ENCODE measurements at places on chromosomes 12 and 14.

GRCh38 chr12:229441-230191 is 15.7 kb upstream of the SLC6A12 start:
- DNase-seq: no peak

GRCh38 chr14:72573725-72574417 is 320.0 kb downstream of the DPF3 start:
- no peak for DNase-seq

- DNase-seq: no peak
Measured at GRCh38 chr12:68641138-68641537, 30.4 kb downstream of the RAP1B start.

DNA sequence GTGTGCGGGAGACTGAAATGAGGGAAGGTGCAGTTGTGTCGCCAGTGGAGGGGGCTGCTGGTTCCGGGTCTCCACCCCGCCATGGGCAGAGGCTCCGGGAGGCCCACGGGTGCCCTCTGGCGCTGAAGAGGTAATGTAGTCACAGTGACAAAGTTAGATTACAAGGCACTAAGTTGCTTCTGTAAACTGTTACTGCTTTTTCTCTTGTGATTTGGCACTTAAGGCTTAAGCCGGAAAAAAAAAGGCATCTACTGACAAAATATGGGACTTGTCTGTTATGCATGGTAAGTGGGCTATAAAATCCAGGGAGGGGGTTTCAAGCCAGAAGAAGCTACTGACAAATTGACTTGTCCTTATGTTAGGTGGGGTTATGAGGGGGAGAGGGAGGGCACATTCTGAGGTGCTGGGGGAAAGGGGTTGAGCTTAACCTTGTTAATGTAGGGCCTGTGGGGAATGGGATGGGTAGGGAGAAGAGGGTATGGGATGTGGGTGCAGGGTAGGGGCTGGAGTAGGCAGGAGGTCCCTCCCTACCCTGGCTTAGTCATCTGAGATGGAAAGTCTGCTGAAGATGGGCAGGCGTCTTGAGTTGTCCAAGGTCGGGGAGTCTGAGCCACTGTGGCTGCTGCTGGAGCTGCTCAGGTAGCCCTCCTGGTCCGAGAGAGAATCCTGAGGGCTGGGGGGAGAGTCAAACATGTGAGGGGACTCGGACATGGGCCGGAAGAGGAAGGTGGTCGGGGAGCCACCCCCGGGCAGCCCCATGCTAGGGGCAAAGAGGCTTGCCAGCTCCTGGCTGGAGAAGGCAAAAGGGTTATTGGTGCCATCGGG is 3.7 kb downstream of the ZFP36L1 start:
- peak; percentile 77 for DNase-seq

DNA sequence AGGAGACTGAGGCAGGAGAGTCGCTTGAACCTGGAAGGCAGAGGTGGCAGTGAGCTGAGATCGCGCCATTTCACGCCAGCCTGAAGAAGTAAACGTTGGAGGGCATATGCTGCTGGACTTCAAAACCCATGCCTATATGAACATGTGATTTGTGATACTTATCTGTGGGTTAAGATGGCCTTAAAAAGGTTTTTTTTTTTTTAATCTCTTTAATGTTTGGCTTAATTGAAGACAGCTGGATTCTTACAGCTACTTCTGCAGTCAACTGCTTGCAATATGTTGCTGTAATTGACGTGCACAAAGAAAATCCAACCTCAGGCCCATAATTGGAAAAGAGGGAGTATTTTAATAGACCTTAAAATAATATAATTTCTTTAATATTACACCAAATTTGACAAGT is 1.5 kb upstream of the B3GNT4 start:
- no peak for DNase-seq

- no peak for DNase-seq
Measured at GRCh38 chr14:69190191-69190590, 1.1 kb upstream of the EXD2 start.

GRCh38 chr12:55723516-55724225 is 3.5 kb downstream of the RDH5 start:
- DNase-seq: no peak

- DNase-seq: peak; percentile 41
Measured at GRCh38 chr14:66483322-66483721, 2.8 kb upstream of the CCDC196 start.

GRCh38 chr12:32302218-32303173 is 96.9 kb upstream of the FGD4 start:
- peak; percentile 46 for DNase-seq

- no peak for DNase-seq
Measured at GRCh38 chr12:122738571-122738970, 7.9 kb upstream of the HCAR1 start.

DNA sequence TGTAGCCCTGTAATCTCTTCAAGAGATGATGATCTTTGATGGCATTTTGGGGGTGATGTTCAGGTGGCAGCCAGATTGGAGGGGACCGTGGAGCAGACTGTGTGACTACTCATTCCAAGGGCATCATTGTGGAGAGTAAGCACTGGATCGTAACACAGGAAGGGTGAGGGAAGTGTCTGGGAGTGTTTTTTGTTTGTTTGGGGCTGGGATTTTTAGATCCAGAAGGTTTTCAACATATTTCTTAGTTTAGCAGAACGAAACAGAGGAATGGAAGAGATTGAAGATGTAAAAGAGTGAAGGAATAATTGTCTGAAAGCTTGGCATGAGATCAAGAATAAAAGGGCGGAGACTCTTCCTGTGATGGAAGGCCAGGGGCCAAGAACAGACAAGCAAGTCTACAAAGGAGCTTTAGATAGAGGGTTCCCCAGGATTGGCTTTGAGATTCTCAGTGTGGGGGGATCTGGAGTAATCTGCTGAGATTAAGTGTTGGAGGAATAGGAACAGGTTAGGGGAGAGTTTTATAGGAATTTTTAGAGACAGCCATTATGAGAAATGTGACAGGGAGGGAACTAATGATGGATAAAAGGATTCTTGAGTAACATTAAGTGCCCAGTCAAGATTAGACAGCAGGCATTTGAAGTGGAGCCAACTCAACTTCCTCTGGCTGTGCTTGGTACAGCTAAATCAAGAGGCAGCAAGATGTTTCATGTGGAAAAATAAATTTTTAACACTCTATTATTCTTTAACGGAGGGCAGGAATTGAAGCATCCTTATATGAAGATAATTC is 79.7 kb upstream of the REP15 start:
- DNase-seq: peak; percentile 56

- no peak for DNase-seq
Measured at GRCh38 chr12:103547376-103547775, 39.7 kb upstream of the STAB2 start.

DNA sequence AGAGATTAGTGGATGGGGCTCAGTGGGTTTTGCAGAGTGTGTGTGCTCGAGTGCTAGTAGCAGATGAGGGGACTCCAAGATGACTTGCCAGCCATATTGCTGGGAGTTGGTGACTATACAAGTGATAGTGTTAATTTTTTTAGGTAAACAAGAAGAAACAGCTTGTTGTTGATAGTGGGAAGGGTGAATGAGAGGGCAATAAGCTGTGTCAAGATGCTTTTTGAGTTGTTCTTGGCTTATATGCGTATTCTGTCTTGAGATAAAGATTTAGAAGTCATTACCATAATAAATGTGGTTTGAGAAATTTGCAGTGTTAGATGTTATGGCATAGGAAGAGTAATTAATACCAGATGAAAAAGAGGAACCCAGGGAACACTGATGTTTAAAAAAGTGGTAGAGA is 75.3 kb downstream of the RCOR1 start:
- no peak for DNase-seq

DNA sequence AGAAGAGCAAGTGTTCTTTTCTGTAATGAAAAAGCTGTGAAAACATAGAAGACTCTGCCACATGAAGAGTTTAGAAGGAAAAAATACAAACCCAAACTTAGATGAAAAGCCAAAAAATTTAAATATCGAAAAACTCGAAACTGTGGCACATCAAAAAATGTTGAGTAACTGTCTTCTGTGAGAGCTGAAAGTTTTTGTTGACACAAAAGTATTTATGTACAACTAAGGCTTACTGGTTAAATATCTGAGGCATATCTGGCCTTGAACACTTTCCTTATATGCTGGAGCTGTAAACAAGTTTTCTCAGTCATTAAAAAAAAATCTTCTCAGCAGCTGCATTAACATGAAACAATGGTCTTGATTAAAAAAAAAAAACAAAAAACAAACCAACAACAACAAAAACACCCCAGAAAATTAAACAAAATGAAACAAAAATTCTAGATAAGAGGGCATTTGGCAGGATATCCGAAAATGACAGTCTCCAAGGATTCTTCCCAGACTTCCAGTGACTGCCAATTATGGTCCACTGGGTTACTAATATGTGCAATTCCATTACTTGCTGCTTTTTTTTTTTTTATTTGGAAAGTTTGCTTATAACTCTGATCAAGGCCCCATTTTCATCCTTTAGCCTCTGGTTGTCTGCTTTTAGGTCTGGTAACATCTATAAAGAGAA is 84.7 kb upstream of the PAWR start:
- no peak for DNase-seq

DNA sequence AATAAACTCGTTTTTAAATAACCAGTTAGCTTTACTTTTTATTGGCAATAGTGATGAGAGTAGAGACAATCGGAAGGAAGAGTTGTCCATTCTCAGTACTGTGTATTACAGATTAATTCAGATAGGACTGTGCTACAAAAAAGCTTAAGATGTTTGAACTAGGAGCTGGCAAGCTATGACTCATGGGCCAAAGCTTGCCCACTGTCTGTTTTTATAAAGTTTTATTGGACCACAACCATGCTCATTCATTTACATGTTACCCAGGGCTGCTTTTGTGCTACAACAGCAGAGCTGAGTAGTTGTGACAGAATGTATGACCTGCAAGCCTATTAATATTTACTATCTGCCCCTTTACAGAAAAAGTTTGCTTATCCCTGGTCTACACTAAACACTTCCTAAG is 19.4 kb downstream of the GNS start:
- DNase-seq: no peak

DNA sequence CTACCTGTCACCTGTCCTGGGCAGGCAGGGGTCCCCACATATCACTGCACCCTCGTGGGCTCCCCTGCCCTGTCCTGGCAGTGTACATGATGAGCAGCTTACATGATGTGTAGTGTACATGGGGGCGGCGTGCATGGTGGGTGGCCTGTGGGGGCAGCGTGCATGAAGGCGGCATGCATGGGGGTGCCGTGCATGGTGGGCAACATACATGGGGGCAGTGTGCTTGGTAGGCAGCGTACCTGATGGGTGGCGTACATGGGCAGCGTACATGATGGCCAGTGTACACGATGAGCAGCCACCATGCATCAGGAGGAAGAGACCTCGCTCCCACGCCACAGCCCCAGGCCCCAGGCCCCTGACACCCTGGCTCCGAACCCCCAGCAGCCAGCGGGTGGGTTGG is 266.3 kb downstream of the CACNA1C start:
- no peak for DNase-seq

DNA sequence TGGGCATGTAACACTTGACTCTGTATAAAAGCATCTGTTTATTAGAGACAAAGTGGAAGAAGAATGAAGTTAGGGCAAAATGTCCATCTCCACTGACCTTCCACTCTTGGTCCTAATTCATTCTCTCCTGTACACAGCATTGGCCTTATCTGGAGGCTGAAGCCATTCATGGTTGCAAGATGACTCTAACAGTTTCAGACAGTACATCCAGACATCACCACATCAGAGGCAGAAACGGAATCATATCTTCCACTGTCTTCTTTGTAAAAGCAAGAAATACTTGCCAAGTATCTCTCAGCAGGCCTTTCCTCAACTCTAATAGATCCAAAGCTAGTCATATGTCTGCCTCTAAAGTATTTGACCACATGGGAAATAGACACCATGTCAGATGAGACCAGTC is 41.1 kb downstream of the PTHLH start:
- DNase-seq: no peak

GRCh38 chr14:21215879-21216251 is 53.4 kb downstream of the HNRNPC start:
- DNase-seq: no peak

DNA sequence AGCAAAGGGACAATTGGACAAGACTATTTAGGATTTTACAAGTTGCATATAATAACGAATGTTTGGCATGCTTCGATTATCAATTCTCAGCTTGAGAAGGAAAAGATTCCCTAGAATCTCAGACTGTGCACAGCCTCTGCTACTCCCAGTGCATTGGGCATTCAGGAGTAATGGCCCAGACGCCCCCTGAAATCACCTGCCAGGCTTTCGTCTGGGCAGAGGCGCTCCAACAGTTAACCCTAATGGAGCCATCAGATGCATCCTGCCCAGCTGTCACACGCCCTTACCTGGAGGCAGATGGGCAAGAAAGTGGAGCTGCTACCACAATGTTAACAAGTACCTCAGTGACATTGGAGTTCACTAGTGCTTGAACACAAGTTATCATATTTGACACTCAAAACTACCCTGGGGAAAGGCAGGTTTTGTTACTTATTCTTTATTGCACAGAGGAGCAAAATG is 927 bp upstream of the LRP6 start:
- no peak for DNase-seq

- DNase-seq: no peak
Measured at GRCh38 chr12:911191-911826, 38.2 kb downstream of the RAD52 start.

DNA sequence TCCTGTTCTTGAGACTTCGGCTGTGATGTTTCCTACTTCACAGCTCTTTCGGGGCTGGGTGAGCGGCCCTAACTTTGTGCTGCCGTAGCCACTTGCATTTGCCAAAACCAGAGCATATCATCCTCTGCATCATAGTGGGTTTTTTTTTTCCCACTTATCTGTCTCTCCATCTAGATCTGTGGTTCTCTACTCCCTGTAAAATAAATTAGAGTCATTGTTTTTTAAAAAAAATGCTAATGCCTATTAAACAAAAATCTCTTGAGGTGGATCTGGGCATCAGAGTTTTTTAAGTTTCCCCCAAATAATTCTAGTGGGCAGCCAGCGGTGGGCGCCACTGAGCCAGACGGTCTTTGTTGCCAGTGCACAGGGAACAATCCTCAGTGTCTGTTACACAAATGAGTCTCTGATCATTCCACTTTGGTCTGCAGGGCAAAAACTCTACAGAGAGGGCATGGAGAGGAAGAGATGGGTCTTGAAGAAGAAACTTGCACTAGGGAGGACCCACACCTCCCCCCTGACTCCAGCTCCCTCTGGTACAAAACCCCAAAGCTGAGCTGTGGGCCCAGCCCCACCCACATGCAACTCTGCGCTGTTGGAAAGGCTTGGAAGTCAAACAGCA is 62.4 kb upstream of the BCL2L14 start:
- no peak for DNase-seq

DNA sequence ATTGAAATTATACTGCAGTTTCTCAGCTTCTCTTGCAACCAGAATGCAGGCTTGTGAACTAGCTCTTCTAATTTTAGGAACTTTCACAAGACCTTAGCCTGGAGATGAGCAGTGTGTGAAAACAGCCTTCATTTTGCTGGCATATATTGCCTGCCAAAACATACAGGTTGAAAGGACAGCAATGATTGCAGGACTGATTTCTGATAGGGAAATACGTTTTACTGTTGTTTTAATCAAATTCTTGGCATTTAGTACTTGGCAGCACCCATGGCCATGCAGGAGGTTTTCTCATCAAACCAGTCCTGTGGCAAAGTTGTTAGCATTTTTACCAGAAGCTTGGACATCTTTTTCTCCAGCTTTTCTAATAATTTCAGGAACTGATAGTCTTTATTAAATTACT is 91.9 kb upstream of the MUCL1 start:
- DNase-seq: no peak

Data from cardiac fibroblast (primary cell).